Common myeloid progenitor, CD34-positive (primary cell): ENCODE measurements at places on chromosomes 16 and 17.

DNA sequence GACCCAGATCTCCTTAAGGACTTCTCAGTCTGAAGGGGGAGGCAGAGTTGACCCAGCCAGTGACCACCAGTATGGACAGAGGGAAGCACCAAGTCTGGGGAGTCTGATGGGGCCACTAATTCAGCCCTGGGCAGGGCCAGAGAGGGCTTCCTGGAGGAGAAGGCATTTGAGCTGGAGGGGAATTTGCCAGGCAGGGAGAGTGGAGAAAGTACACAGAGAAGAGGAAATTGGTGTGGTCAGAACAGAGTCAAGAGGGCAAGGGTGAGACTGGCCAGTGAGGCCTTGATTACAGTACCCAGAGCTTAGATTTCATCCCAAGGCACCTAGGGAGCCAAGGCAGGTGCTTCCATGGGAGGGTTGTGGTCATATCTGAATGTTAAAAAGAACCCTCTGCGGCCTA, 36.3 kb downstream of the MYO15A start:
- no peak overlapping the region for H3K27ac ChIP-seq
- H3K4me1 ChIP-seq, result no peaks in the 10 kb centered on the region
- no peak for DNase-seq

DNA sequence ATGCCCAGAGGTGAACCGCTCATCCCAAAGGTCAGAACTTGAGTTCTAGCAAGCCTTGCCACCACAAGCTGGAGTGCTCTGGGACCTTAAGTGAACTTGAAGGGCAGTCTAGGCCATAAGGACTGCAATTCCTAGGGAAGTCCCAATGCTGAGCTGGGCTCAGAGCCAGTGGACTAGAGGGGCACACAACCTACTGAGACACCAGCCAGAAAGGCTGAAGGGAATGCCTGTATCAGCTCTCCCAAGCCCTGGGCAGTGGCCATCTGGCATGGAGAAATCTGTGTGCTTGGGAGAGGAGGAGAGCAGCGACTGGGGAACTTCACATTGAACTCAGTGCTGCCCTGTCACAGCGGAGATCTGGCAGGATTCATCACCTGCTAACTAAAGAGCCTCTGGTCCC, 201.3 kb downstream of the CEP112 start:
- no peak for DNase-seq
- H3K4me3 ChIP-seq, result no peak overlapping the region
- no peaks in the 10 kb centered on the region for H3K27me3 ChIP-seq
- no peaks in the 10 kb centered on the region for H3K4me1 ChIP-seq
- H3K36me3 ChIP-seq, result no peaks in the 10 kb centered on the region

GRCh38 chr16:78538919-78539318, 439.5 kb downstream of the WWOX start:
- no peaks in the 10 kb centered on the region for H3K36me3 ChIP-seq
- no peak for DNase-seq
- no peak overlapping the region for H3K4me3 ChIP-seq
- H3K27me3 ChIP-seq, result no peaks in the 10 kb centered on the region
- H3K4me1 ChIP-seq, result no peaks in the 10 kb centered on the region
- H3K27ac ChIP-seq, result no peak overlapping the region

- H3K4me1 ChIP-seq, result peaks cover 5% of the 10 kb centered on the region
- H3K27me3 ChIP-seq, result peaks cover 22% of the 10 kb centered on the region
- DNase-seq, result peak; percentile 18
- H3K27ac ChIP-seq, result no peak overlapping the region
These were observed 2.0 kb upstream of the PSMB3 start for GRCh38 chr17:38750312-38751121.

- peaks cover 61% of the 10 kb centered on the region for H3K36me3 ChIP-seq
- H3K27ac ChIP-seq, result no peak overlapping the region
- peaks cover 20% of the 10 kb centered on the region for H3K4me1 ChIP-seq
- no peak overlapping the region for H3K4me3 ChIP-seq
- no peaks in the 10 kb centered on the region for H3K27me3 ChIP-seq
These were observed 5.8 kb downstream of the TRIM25 start for GRCh38 chr17:56908001-56908542.

DNA sequence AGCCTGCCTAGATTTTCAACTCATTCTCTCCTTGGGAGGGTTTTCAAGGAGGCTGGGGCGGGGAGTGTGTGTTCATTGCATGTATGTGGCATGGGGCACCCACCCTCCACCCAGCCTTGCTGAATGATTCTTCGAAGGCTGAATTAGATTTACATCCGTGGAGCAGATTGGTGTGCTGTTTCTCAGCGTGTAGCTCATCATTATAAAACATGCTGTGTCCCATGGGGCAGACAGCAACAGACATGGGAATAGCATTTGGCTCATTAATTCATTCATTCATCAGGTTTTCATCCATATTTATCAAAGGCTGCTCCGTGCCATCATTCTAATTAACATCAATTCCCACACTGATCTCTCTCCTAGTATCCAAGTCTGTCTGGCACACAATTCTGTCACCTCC, 10.6 kb upstream of the CD300A start:
- no peak for DNase-seq
- H3K27ac ChIP-seq, result no peak overlapping the region
- H3K27me3 ChIP-seq, result no peaks in the 10 kb centered on the region
- peaks cover 47% of the 10 kb centered on the region for H3K4me1 ChIP-seq
- H3K36me3 ChIP-seq, result no peaks in the 10 kb centered on the region
- H3K4me3 ChIP-seq, result no peak overlapping the region

DNA sequence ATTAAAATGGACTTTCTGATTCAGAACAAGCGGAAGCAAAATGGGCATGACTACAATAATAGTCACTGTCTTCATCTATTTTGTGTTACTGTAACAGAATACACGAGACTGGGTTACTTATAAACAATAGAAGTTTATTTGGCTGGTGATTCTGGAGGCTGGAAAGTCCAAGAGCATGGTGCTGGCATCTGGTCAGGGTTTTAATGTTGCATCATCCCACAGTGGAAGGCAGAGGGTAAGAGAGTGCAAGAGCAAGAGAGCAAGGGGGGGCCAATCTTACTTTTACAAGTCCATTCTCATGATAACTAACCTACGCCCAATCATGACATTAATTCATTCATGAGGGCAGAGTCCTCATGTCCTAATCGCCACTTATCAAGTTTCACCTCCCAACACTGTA, 189.2 kb downstream of the TOX3 start:
- H3K27me3 ChIP-seq, result no peaks in the 10 kb centered on the region
- no peaks in the 10 kb centered on the region for H3K4me1 ChIP-seq
- no peak overlapping the region for H3K27ac ChIP-seq
- no peak overlapping the region for H3K4me3 ChIP-seq
- no peak for DNase-seq

GRCh38 chr17:49920030-49920769, 48.8 kb upstream of the DLX4 start:
- H3K4me3 ChIP-seq, result no peak overlapping the region
- no peaks in the 10 kb centered on the region for H3K4me1 ChIP-seq
- peaks cover 24% of the 10 kb centered on the region for H3K27me3 ChIP-seq
- H3K27ac ChIP-seq, result no peak overlapping the region
- H3K36me3 ChIP-seq, result no peaks in the 10 kb centered on the region
- no peak for DNase-seq

DNA sequence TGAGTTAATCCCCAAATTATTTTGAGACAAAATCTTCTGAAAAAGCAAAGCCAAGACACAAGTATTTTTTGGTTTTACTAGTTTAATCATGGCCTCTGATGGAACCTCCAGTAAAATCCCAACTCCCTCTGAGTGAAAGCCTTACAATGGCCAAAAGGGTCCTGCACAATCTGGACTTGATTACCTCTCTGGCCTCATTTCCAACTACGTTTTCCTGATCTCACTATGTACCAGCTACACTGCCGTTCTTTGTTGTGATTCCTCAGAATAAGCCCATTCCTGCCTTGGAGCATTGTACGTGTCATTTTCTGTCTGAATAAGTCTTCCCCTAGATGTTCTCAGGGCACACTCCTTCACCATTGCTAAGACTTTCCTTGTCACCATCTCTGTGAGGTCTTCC, 37.3 kb downstream of the SPOP start:
- H3K36me3 ChIP-seq, result peaks cover 8% of the 10 kb centered on the region
- no peak for DNase-seq
- H3K27ac ChIP-seq, result no peak overlapping the region
- H3K4me3 ChIP-seq, result no peak overlapping the region
- H3K27me3 ChIP-seq, result no peaks in the 10 kb centered on the region

GRCh38 chr17:19727501-19728078, 11.2 kb upstream of the SLC47A2 start:
- H3K4me3 ChIP-seq, result no peak overlapping the region
- DNase-seq, result peak; percentile 12
- no peaks in the 10 kb centered on the region for H3K27me3 ChIP-seq
- no peaks in the 10 kb centered on the region for H3K36me3 ChIP-seq
- H3K27ac ChIP-seq, result no peak overlapping the region

- no peak overlapping the region for H3K27ac ChIP-seq
- H3K4me1 ChIP-seq, result no peaks in the 10 kb centered on the region
- H3K36me3 ChIP-seq, result no peaks in the 10 kb centered on the region
- H3K27me3 ChIP-seq, result no peaks in the 10 kb centered on the region
- DNase-seq, result no peak
These were observed 252.2 kb upstream of the TOX3 start for GRCh38 chr16:52799149-52799548.

- no peaks in the 10 kb centered on the region for H3K4me1 ChIP-seq
- no peak overlapping the region for H3K27ac ChIP-seq
- H3K27me3 ChIP-seq, result peaks cover 44% of the 10 kb centered on the region
- DNase-seq, result no peak
- no peak overlapping the region for H3K4me3 ChIP-seq
These were observed 20.5 kb upstream of the RPTOR start for GRCh38 chr17:80523956-80524712.

GRCh38 chr17:73929860-73930430, 273.5 kb upstream of the RPL38 start:
- H3K27me3 ChIP-seq, result no peaks in the 10 kb centered on the region
- H3K4me1 ChIP-seq, result peaks cover under 1% of the 10 kb centered on the region
- no peak overlapping the region for H3K27ac ChIP-seq
- no peaks in the 10 kb centered on the region for H3K36me3 ChIP-seq

DNA sequence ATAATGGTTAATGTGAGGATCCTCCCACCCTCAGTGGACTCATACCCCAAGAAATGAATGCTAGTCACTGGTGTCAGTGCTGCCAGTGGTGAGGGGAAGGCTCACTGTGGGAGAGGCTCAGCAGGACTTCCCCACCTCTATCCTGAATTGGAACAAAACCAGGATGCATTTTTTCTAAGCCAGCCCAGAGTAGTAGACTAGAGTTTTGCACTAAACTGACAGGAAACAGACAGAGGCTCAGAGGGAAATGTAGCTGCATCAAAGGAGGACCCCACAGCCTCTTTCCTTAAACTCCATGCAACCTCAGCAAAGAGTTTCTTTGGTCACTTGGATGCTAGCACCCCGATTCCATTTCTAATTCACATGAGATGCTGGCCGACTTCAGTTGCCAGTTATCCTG, 10.7 kb upstream of the SKAP1 start:
- H3K4me3 ChIP-seq, result no peak overlapping the region
- no peak overlapping the region for H3K27ac ChIP-seq
- DNase-seq, result no peak
- no peaks in the 10 kb centered on the region for H3K27me3 ChIP-seq
- H3K36me3 ChIP-seq, result no peaks in the 10 kb centered on the region
- peaks cover 28% of the 10 kb centered on the region for H3K4me1 ChIP-seq

DNA sequence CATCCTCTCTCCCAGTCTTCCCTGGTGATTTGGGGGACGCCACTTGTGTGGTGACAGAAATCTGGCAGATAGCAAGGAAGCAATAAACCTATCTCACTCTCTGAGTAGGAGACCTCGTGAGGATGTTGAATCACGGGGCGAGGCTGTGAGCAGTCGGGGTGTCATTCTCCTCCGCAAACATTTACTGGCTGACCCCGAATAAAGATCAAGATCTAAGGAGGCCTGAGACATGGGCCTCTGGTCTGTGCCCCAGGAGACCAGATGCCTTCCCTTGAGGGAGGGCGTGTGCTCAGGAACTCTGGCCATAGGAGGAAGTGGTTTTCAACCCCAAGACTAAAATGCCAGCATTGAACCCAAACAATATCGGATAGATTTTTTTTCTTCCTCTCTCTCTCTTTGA, 53.1 kb downstream of the FOXL1 start:
- H3K4me3 ChIP-seq, result no peak overlapping the region
- no peaks in the 10 kb centered on the region for H3K36me3 ChIP-seq
- no peaks in the 10 kb centered on the region for H3K27me3 ChIP-seq
- H3K4me1 ChIP-seq, result no peaks in the 10 kb centered on the region
- peak; percentile 11 for DNase-seq

DNA sequence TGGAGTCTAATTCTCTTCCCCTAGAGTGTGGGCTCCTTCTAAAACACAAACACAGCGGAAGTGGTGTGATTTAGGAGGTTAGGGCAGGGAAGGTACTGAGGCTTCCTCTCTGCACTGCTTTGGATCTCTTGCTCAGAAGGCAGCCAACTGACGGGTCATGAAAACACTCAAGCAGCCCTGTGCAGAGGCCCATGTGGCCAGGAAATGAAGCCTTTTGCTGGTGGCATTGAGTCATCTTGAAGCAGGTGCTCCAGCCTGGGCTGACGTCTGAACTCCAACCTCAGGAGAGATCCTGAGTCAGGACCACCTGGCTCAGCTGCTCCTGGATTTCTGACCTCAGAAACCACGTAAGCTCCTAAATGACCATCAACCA, 72.9 kb downstream of the MRM1 start:
- no peaks in the 10 kb centered on the region for H3K36me3 ChIP-seq
- H3K4me3 ChIP-seq, result no peak overlapping the region
- no peaks in the 10 kb centered on the region for H3K27me3 ChIP-seq

DNA sequence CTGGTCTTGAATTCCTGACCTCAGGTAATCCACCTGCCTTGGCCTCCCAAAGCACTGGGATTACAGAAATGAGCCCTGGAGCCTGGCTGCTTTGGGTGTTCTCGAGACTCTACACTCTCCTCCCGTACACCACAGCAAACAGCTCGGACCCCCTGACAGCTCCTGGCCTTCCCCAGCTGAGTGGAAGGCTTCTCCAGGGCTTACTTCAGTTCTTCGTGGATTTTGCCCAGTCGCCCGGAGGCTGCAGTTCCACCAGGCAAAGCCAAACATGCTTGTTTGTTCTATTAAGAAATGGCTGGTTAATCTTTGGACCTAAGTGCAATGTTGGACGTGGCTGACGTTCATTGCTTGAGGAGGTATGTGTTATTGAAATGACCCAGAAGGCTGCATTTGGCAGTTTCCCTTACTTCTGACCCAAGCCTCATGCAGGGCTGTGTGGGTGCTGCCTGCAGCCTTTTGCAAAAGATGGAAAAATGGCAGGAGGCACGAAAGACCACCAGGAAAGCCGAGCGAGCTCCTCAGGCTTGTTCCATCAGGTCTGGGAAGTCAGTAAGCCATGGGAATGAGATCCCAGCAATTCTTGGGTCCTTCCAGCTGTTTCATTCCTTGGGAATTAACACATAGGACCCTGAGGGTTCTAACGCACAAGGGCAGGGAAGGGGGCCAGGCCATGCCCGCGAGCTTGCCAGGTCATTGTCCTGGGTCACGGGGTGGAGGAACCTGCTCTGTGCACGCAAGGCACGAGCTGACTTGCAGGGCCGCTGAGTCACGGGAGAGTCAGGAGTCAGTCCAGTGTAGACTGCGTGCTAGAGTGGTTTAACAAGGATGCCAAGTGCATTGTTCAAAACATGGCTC, 23.9 kb upstream of the KLHDC4 start:
- no peaks in the 10 kb centered on the region for H3K27me3 ChIP-seq
- H3K4me3 ChIP-seq, result no peak overlapping the region
- H3K4me1 ChIP-seq, result no peaks in the 10 kb centered on the region
- no peaks in the 10 kb centered on the region for H3K36me3 ChIP-seq
- DNase-seq, result no peak
- H3K27ac ChIP-seq, result no peak overlapping the region

GRCh38 chr17:71741836-71742235, 379.0 kb upstream of the SOX9 start:
- no peak overlapping the region for H3K27ac ChIP-seq
- no peak for DNase-seq
- no peak overlapping the region for H3K4me3 ChIP-seq
- no peaks in the 10 kb centered on the region for H3K27me3 ChIP-seq
- no peaks in the 10 kb centered on the region for H3K36me3 ChIP-seq

- no peaks in the 10 kb centered on the region for H3K4me1 ChIP-seq
- H3K27ac ChIP-seq, result no peak overlapping the region
- H3K36me3 ChIP-seq, result peaks cover 24% of the 10 kb centered on the region
- no peaks in the 10 kb centered on the region for H3K27me3 ChIP-seq
These were observed 15.4 kb downstream of the G6PC3 start for GRCh38 chr17:44085908-44086307.
